ENCODE measurements at places on chromosomes 11 and 22.

GRCh38 chr11:62593434-62594044 lies 2.2 kb upstream of the TUT1 start:
- peak; percentile 74 for DNase-seq

DNA sequence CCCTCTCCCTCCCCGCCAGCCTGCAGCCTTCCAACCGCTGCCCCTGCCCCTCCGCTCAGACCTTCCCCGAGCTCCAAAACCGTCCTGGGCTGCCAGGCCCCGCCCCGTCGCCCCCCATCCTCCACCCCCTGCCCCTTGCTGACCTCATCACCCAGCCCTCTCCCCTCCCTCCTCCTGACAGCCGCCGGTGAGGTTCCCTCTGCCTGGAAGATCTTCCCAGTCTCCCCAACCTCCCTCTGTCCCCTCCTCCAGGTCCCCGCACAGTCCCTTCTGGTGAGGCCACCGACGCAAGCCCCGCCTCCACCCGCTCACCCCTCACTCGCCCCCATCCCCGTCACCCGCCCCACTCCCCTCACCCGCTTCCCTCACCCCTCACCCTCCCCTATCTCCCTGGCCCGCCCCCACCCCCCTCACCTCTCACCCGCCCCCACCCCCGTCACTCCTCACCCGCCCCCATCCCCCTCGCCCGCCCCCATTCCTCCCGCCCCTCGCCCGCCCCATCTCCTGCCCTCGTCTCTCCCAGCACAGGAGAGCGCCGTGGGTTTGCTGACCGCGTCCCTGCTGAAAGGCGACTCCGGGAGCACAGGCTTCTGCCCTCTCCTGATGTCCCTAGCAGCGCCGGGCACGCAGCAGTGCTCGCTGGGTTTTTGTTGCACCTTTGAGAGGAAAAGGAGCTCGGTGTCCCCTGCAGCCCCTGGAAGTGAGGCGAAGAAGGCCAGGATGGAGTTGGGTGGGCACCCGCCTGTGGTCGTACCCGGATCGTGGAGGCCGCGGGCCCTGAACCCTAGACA lies 16.4 kb upstream of the UPK3A start:
- no peak for DNase-seq

GRCh38 chr11:12482839-12483238 lies 105.5 kb downstream of the PARVA start:
- no peak for DNase-seq

GRCh38 chr11:111462329-111462728 lies 49.9 kb downstream of the BTG4 start:
- DNase-seq: no peak

- no peak for DNase-seq
These were observed 50.5 kb upstream of the WNT7B start for GRCh38 chr22:46027211-46028105.

GRCh38 chr11:10125522-10126133 lies 168.4 kb downstream of the SBF2 start:
- no peak for DNase-seq

Data from stimulated activated CD4-positive, alpha-beta T cell treated with anti-CD3 and anti-CD28 coated beads, Interleukin-12 subunit alpha, Interleukin-12 subunit beta, amount 100 ng/mL, for 24 hours (primary cell).